Activated CD8-positive, alpha-beta memory T cell treated with anti-CD3 and anti-CD28 coated beads, Interleukin-2, amount 50 U/mL, for 4 hours (primary cell): ENCODE measurements at places on chromosomes 3 and 15.

DNA sequence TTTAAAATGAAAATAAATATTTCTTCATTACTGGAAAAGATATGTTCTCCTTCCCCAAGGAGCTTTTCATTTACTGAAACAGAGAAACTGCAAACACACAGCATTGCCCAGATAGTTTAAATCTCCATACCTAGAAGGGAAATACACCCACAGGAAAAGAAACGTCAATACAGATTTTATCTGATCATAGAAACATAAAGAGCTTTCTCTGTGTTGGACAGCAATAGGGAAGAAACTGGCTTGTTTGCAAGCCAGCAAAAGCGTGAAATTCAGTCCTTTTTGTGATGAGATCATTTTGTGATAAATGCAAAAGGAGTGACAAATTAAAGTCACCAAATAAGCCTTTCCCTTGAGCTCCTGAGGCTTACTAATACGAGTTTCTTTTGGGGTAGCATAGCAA lies 398.0 kb downstream of the TIGIT start:
- DNase-seq: no peak

DNA sequence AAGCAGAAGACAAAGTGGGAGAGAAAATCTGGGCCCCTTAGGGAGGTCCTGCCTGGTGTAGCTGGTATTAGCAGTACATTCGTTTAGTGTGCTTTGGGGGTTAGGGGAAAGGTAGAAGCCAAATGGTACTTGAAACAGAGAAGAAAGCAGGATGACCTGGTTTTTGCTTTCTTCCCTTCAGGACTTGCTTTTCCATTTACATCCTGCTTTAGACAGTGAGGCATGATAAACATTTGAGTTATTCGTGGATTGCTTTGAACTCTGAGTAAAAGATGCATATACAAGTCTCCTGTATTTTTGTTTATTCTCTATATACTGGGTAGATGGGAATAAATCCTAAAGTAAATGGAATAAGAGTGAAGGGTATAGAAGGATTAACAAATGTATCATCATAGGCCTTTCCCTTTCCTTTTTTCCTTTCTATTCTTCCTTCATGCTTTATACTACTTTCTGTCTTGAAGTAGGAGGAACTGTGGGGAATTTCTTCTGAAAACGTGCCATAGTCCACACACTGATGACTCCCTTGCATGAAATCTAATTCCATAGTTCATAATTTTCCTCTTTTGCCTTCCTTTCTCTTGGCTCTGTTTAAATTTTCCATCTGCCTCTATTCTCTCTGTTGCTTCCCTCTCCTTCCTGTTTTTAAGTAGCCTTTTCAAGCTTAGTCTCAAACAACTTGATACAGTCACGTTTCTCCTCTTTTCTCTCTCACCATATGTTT lies 139.5 kb upstream of the RBMS3 start:
- no peak for DNase-seq

DNA sequence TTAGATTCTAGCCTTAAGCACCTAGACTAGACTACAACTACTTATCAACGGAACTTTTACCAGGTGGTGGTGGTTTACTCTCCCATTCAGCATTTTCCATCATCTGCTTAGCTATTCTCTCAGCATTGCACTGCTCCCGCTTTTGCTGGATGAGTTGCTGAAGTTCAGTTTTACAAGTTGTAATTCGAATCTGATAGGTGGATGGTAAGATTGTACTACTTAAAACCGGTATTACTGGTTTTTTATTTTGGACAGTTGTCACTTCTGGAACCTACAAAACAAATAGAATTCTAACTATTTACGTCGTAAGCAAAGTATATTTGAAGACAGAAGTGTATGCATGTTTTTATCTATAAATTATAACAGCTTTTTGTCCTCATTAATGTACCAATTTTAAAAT lies 41.1 kb downstream of the PIK3R4 start:
- no peak for DNase-seq

DNA sequence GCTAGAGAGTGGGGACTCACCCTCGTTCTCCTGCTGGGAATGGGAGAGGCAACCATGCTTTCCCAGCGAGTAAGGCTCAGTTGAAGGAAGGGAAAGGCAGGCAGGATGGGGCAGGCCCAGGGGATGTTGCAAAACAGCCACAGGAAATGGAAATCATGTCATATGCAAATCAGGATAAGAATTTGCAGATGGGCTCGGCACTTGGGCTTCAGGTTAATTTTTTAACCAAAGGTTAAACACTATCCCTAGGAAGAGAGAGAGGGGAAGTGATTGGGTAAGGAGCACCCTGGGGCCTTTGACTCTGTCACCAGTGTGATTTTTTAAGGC lies 14.6 kb upstream of the PLA2G4E start:
- no peak for DNase-seq

GRCh38 chr3:125236331-125236903 lies 23.9 kb upstream of the SLC12A8 start:
- DNase-seq: no peak
